Anterior cingulate cortex (tissue), 58 donors: ENCODE measurements at places on chromosomes 7 and 10.

DNA sequence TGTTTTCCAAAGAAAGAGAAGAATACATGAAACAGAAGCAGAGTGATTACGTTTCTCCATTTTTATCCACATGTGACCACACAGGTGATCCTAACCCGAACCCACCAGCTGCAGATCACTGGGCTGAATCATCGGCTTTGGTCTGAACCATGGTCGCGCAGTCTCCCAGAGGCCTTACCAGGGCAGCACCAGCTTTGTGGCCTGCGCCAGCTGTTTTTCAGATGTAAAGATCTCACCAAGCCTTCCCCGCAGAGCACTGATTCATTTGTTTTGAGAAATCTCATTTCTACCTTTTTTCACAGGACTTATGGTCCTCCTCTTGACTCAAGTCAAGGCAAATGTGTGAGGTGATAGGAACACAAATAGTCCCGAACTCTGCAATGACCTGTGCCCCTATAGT, 207.0 kb upstream of the PPP2R2D start:
- no peak for DNase-seq

DNA sequence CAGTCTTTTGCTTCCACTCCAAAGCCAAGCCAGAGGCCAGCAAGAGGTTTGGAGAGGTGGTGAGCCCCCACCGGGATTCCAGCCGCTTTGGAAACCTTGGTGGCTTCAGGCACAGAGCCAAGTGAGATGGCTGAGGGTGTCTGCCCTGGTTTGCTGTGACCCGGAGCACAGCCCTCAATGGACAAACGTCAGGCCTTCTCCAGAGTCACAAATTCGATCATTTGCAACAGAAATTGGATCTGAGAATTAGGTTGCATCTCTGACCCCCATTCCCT, 885 bp upstream of the NKX1-2 start:
- DNase-seq, result no peak

DNA sequence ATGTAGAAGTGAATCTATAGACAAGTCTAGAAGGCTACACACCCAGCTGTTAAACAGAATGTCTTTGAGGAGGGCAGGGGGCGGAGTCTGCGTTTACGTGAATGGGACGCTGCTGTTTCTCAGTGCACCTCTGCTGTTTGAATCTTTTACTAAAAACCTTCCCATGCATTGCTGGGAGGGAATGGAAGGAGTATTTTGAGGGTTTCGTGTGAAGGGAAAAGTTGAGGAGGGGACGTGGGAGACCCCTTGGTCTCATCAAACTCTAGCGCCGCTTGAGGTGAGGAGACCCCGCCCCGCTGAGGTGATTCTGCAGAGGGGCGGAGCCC, 492 bp upstream of the VCL start:
- no peak for DNase-seq

- DNase-seq, result no peak
Observed at GRCh38 chr10:72935361-72935760, 19.2 kb downstream of the PLA2G12B start.
